Stimulated activated CD4-positive, alpha-beta T cell treated with anti-CD3 and anti-CD28 coated beads, Interleukin-1b, Interleukin-23, amount 100 ng/mL, for 4 hours (primary cell): ENCODE measurements at places on chromosomes 5 and 9.

DNA sequence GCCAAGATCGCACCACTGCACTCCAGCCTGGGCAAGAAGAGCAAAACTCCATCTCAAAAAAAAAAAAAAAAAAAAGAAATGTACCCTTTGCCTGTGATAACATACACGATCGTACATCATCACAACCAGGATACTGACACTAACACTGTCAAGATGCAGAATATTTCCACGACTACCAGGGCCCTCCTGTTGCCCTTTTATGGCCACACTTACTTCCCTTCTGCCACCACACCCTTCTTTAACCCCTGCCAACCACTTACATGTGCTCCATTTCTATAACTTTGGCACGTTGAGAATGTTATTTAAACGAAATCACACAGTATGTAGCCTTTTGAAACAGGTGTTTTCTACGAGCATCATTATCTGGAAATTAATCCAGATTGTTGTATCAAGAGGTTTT, 69.0 kb upstream of the OTULINL start:
- no peak for DNase-seq

GRCh38 chr9:108860354-108860753, 1.7 kb upstream of the ACTL7A start:
- no peak for DNase-seq

DNA sequence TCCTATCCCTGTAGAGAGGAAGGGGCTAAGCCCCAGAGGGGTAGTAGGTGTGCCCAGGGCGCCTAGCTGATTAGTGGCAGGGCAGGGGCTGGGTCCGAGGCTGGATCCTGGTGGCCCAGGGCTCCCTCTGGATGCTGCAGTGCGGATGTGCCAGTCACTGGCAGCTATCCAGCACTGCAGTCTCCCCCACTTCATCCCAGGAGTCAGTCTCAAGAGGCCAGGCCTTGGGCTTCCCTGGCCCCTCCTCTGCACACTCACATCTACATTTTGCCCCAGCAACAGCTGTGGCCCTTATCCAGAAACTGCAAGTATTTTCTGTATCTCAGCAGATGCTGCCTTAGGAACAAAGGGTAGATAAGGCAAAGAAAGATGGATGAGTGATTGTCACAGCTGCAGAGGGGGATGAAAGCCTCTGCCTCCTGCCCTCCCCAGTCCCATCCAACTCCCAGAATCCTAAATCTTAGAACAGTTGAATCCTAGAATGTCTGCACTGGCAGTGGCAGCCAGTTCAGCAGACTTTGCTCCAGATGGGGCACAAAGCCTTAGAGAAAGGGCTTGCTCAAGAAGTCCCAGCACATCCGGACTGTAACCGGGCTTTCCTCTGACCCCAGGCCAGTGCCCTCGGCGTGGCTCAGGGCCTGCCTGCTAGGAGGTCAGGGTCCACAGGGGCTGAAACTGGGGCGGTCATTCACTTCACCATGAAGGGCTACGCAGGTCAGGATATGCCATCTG, 1.6 kb downstream of the ANXA6 start:
- DNase-seq, result no peak

DNA sequence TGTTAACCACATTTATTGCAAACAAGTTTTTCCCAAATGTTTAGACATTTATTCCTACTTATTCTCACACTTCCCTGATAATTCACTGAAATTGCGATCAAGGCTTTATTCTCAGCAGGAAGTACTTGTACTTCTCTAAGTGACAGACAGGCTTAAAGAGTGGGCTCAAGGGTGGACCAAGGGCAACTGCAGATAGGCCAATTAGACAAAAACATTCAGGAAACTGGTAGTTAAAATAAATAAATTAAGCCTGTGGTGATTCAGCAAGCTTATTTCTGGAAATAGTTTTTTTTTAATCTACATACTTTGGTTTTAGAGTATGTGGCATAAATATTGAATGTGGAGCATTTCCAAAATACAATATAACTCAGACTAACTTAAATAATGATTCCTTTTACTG, 136.1 kb downstream of the UGCG start:
- DNase-seq, result no peak

DNA sequence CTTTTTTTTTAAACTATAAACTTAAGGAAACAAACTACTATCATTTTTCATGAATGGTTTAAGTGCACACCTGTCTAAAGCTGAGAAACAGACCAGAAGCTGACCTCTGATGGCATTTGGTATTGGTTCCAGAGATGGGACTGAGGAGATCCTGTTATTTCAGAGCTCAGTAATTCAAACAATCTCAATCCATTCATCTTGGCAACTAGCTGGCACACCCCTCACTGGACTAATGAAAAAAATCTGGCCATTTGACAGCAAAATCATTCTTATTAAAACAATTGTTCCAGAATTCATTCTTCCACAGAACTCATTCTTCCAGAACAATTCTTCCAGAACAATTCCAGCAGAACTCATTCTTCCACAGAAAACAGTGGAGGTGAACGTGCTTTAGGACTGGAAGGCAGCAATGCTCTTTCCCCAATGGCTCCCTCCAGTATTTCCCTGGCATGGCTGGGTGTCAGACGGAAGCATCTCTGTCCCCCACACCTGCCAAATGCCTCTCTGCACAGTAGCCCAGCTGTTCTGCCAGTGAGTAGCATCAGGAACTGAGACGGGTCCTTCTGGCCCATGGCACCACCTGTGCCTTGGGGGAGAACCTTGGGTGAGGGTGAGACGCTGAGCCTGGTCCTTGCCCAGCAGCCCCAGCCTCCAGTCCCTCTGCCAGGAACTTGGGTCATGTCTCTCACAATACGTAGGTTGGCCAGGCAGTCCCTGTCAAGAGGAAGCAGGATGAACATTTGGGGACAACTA, 87.5 kb upstream of the EQTN start:
- DNase-seq, result no peak

DNA sequence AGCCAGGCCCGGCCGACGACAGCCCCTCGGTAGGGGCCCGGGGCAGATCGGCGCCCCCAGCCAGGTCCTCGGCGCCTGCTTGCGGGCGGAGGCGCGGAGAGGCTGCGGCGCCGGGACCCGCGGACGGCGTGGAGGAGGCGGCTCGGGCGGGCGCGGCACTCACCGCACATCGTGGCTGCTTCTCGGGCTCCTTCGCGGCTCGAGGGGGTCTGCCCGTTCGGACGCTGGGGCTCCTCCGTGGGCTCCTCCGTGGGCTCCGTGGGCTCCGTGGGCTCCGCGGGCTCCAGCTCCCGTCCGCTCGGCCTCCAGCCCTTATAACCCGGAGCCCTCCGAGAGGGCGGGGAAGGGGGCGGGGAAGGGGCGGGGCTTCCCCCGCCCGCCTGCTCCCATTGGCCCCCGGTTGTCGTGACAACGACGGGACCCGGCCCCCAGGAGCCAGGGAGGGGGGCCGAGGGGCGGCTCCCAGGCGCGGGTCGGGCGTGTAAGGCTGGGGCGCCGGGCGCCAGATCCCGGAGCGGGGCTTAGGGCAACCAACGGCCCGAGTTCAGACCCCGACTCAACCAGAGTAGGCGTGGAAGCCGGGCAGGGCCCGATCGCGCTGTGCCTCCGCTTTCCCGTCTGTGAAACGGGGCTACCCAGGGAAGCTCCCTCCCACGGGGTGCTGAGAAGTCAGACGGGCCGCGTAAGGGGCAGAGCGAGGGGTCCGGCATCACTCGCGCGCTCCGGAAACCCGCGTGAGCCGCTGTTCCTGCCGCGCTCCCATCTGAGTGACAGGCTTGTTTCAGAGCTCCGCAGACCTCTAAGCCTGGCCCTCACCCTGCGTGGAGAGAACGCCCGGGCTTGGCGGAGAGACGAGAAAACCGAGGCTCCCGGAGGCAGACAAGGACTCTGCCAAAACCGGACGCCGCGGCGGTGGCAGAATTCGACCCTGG, at the start of gene GFPT2:
Gene GFPT2, minus strand, starts transcription at position 289 of the 932 bp plus-strand sequence. Its CDS starts 119 bp downstream, at position 170.
- DNase-seq, result peak; percentile 61

GRCh38 chr5:179361037-179361603, 15.9 kb upstream of the ADAMTS2 start:
- DNase-seq, result no peak

- DNase-seq, result no peak
These were observed 28.4 kb downstream of the CMBL start for GRCh38 chr5:10279328-10279727.

DNA sequence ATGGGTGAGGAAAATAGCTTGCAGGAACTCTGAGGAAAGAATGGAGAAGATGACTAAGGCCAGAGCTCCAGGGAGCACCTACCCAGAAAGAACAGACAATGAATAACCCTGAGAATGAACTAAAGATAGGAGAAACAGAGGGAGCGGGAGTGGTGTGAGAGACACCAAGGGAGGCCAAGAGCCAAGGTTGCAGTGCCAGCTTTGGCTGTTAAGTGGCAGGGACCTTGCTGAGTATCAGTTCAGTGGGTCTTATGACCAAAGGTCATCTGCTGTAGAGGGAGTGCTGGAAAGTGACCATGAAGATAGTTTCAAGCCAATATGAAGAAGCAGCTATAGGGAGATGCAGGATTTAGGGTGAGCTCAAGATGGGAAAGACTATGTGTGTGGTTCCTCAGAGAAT, 16.7 kb downstream of the P4HA2 start:
- no peak for DNase-seq

GRCh38 chr9:115849679-115850412, 303.7 kb upstream of the PAPPA start:
- no peak for DNase-seq

DNA sequence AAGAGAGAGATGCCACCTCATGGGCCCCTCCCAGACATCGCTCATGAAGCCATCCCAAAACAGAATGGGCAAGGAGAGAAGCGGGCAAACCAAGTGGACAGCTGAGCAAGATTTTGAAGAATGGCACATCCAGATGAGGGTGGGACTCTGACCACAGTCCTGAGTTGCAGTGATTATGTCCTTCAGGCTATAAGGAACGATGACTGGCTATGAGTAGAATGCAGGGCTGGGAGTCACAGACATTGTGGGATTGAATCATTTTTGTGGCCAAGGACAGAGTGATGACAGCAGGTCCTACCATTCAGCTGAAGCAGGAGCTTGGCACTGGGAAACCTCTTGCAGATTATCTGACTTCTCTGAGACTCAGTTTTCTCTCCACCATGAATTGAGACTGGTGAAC, 245.7 kb upstream of the SLC30A5 start:
- no peak for DNase-seq

DNA sequence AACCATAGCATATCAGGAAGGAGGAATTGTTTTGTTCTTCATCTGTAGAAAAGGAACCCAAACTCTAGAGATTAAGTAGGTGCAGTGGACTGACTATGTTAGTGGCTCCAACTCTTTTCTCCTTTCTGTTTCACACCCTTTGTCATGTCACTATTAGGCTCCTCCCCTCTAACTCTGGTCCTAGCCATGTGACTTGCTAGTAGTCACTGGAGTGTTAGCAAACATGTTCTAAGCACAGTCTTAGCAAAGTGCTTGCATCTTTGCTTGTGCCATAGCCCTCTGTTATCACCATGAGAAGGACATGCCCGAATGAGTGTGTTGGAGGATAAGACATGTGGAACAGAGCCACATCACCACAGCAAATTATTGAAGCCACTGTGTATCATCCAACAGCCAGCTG, 55.4 kb upstream of the PPP3R2 start:
- DNase-seq, result no peak

DNA sequence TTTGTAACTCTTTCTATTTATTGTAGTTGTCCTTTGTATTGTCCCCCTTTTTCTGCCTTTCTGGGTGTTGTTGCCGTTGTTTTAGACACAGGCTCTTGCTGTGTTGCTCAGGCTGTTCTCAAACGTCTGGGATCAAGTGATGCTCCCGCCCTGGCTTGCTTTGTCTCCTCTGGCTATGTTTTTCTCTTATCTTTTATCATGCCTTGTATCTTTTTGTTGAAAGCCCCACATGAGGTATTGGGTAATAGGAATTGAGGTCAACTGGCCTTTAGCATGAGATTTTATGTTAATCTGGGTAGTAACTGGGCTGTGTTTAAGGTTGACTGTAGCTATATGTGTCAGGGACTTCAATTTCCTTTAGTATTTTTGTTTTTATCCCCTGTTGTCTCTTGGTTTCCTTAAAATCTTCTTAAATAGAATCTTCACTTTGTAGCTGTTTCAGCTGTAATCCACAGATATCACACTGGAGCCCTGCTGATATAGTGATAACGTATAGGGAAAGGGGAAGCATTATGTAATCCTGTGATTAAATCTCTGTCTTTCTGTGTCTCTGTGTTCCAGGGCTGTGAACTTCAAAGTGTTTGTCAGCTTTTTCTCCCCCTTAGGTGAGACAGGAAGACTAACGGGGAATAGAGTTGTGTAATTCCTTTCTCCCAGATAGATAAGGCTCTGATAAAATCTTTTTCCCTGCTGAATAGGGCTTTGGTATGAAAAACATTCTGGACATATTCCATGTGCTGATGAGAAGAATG, 25.9 kb upstream of the CACNA1B start:
- DNase-seq, result no peak

DNA sequence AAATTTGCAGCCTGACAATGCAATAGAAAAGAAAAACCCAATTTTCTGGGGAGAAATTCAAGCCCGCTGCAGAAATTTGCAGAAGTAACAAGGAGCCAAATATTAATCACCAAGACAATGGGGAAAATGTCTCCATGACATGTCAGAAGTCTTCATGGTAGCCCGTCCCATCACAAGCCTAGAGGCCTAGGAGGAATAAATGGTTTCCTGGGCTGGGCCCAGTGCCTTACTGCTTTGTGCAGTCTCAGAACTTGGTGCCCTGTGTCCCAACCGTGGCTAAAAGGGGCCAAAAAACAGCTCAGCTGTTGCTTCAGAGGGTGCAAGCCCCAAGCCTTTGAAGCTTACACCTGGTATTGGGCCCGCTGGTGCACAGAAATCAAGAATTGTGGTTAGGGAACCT, 23.6 kb upstream of the EGFLAM start:
- DNase-seq, result no peak

DNA sequence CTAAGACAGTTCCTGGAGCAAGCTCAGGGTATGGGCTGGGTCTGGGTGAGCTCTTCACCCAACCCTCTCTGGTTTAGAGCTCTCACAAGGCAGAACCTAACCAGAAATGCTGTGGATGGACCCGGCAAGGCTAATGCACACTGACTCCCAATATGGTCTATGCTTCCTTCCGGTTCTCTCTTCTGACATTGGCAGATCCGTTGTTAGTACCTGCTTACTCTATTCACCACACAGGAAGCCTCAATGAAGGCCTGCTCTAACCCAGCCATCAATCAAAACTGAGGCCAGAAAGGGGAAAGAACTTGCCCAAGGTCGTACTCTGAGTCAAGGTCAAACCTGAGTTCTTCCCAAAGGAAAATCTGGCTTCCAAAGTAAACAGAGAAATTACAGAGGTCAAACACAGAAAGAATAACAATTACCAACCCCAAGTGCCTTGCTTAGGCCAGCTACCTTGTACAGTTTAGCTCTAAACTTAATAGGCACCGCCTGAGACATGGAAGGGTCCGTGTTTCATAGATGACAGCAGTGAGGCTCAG, 46.0 kb upstream of the AKNA start:
- no peak for DNase-seq

DNA sequence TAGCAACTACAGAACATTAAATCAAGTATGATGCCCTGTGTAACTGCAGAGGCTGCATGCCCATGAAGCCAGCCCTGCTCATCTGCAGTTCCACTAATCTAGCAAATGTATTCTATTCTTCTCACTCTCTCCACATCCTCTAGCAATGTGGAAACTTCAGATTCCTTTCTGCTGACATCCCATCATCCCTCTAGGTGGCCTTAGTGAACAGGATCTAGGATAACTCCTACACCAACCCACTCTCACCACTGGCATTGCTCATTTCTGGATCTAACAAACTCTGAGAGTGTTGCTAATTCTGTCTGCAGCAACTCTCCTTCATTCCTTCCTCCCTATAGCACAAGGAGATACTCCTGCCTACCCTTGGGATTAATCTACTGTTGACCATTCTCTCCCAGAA, 80.8 kb downstream of the FAM81B start:
- no peak for DNase-seq
